ENCODE measurements at places on chromosomes 1 and 21. TPM values are rescaled to one million over a fixed set of nuclear protein-coding genes. Genes with fewer than 3 reads are reported as not detected.

- no peaks in the 10 kb centered on the region for H3K27me3 ChIP-seq
- no peak overlapping the region for H3K27ac ChIP-seq
- no peak for DNase-seq
- no peak overlapping the region for H3K4me3 ChIP-seq
- peaks cover 71% of the 10 kb centered on the region for H3K36me3 ChIP-seq
These were observed 17.2 kb downstream of the THEMIS2 start for GRCh38 chr1:27889506-27889905.

Gene TMEM51
- total RNA-seq, result 1.7 TPM

GRCh38 chr1:1989789-1990188 is 13.8 kb downstream of the CFAP74 start:
- no peaks in the 10 kb centered on the region for H3K36me3 ChIP-seq
- no peaks in the 10 kb centered on the region for H3K4me1 ChIP-seq
- peak overlapping the region; percentile 46 for H3K27ac ChIP-seq
- no peak for DNase-seq
- H3K4me3 ChIP-seq, result no peak overlapping the region

GRCh38 chr1:232891071-232891470 is 59.3 kb upstream of the NTPCR start:
- H3K27ac ChIP-seq, result peak overlapping the region; percentile 76
- H3K4me1 ChIP-seq, result peaks cover 11% of the 10 kb centered on the region
- H3K27me3 ChIP-seq, result no peaks in the 10 kb centered on the region
- DNase-seq, result no peak
- H3K4me3 ChIP-seq, result no peak overlapping the region

GRCh38 chr1:23736437-23737134 is 6.7 kb upstream of the ELOA start:
- H3K27ac ChIP-seq, result no peak overlapping the region
- H3K4me3 ChIP-seq, result no peak overlapping the region
- no peaks in the 10 kb centered on the region for H3K4me1 ChIP-seq
- DNase-seq, result no peak
- H3K36me3 ChIP-seq, result no peaks in the 10 kb centered on the region

DNA sequence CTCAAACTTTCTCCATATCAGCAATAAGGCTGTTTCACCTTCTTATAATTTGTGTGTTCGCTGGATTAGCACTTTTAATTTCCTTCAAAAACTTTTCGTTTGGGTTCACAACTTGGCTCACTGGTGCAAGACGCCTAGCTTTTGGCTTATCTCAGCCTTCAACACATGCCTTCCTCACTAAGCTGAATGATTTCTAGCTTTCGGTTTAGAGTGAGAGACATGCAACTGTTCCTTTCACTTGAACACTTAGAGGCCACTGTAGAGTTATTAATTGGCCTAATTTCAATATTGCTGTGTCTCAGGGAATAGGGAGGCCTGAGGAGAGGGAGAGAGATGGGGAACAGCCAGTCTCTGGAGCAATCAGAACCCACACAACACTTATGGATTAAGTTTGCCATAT is 41.2 kb upstream of the IFNLR1 start:
- no peak for DNase-seq
- no peaks in the 10 kb centered on the region for H3K4me1 ChIP-seq
- no peaks in the 10 kb centered on the region for H3K27me3 ChIP-seq
- H3K36me3 ChIP-seq, result no peaks in the 10 kb centered on the region

DNA sequence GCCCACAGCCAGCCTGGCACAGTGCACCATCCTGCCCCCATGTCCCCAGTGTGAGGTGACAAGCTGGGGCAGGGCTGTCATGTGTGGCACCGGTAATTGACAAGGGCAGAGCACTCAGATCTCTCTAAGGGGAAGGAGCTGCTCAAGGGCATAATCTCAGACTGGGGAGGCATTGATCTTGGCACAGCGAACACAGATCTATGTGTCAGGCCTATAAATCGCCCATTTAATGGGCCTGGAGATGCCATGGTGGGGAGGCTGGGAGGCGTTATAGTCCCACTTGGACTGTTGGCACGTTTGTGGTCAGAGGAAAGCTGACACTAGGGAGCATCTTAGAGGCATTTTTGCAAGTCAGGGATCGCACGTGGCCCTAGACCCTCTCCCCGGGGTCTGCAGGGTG is 594.1 kb downstream of the PTPRU start:
- H3K36me3 ChIP-seq, result no peaks in the 10 kb centered on the region
- H3K27ac ChIP-seq, result no peak overlapping the region
- H3K4me3 ChIP-seq, result no peak overlapping the region
- DNase-seq, result no peak

Gene TLCD4
- total RNA-seq, result 23.4 TPM

Gene TNNT2
- 26.6 TPM for total RNA-seq

DNA sequence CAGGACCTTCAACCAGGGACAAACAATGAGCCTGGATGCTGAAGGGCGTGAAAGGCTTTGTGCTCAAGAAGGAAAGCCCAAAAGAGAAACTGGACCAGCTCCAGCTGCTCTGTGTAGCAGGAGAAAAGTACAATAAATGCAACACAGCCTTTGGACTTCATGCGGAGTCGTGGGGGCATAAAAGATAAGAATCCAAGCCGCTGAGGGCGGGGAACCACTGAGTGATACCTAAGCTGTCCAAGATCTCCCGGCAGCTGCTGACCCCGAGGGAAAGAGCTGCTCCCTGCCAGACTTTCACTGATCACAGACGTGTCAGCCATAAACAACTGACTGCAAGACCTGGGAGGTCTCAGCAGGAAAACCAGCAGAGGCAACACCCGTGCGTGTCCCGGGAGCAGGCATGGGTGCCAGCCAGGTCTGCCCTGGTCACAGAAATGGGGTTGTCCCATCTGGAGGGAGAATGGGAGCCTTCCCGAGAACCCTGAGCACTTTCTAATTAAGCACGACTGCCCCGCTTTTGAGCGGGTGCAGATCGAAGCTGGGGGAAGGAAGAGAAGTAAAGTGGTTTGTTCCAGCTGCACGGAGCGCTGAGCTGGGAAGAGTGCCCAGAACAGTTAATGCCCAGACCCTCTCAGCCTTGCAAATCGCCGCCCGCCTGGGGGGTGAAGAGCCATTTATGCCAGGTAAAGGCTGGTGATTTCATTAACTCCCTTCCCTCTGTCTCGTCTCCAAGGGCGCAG is 68.3 kb upstream of the TARDBP start:
- DNase-seq, result no peak
- no peak overlapping the region for H3K27ac ChIP-seq
- H3K36me3 ChIP-seq, result no peaks in the 10 kb centered on the region

Gene KCNE2
- 0.40 TPM for total RNA-seq

- no peaks in the 10 kb centered on the region for H3K4me1 ChIP-seq
- no peak overlapping the region for H3K27ac ChIP-seq
- DNase-seq, result no peak
These were observed 4.9 kb downstream of the PTPN7 start for GRCh38 chr1:202155478-202156021.

- H3K27ac ChIP-seq, result no peak overlapping the region
- H3K36me3 ChIP-seq, result no peaks in the 10 kb centered on the region
- no peak overlapping the region for H3K4me3 ChIP-seq
- no peaks in the 10 kb centered on the region for H3K27me3 ChIP-seq
- H3K4me1 ChIP-seq, result no peaks in the 10 kb centered on the region
These were observed 20.7 kb upstream of the KIF1B start for GRCh38 chr1:10189659-10190058.

GRCh38 chr1:155648207-155649147 is 38.5 kb downstream of the MSTO1 start:
- H3K4me3 ChIP-seq, result no peak overlapping the region
- no peak overlapping the region for H3K27ac ChIP-seq
- H3K27me3 ChIP-seq, result no peaks in the 10 kb centered on the region

GRCh38 chr1:941588-942383 is 17.3 kb downstream of the NOC2L start:
- peaks cover 66% of the 10 kb centered on the region for H3K27me3 ChIP-seq
- H3K27ac ChIP-seq, result no peak overlapping the region
- peaks cover 18% of the 10 kb centered on the region for H3K4me1 ChIP-seq

DNA sequence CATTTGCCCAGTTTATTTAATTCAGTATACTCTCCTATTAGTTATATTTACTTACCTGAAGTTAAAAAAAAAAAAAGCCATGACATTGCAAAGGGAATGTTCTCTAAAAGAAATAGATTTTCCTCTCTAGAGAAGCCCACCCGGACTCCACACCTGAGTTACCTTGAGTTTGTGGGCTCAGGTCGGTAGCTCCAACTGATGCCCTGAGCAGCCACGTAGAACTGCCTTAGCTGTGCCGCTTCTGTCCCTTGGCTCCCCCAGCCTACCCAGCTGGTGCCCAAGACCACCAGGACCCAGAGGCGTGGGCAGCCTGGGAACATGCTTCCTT is 250 bp downstream of the F5 start:
- H3K27ac ChIP-seq, result no peak overlapping the region
- peak overlapping the region; percentile 28 for H3K4me3 ChIP-seq

Data from psoas muscle (tissue), 8 donors.